EL (cell line): ENCODE measurements at places on chromosomes 13 and 19.

GRCh38 chr19:4376671-4376990 is 23.7 kb downstream of the SH3GL1 start:
- DNase-seq: no peak

- no peak for DNase-seq
Observed at GRCh38 chr19:39943586-39943985, 9.2 kb upstream of the FCGBP start.

DNA sequence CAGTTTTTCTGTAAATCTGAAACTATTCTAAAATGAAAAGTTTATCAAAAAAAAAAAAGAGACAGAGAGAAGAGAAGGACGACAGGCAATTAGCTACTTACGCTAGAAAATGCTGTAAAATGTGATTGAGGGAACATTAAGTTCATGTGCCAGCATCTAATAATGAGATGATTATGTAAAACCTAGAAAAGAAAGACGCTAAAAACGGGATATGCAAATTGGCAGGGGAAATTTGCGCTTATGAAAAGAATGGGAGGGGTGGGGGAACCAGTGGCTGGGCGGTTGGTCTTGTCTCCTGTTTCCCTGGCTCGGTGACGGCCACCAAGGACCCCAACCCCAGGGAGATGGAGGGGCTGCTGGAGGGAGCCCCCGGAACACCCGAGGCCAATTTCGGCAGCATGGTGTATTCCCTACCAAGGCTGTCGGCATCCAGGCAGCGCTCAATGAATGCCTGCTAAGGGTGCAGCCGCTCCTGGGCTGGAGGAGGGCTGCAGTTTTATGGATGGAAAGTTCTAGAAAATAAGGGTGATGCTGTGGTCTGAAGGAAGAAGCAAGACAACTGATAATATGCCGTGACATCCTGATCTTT is 34.2 kb downstream of the GNG7 start:
- DNase-seq: no peak

- DNase-seq: no peak
Observed at GRCh38 chr19:37304190-37304883, 66.6 kb upstream of the ZNF527 start.

DNA sequence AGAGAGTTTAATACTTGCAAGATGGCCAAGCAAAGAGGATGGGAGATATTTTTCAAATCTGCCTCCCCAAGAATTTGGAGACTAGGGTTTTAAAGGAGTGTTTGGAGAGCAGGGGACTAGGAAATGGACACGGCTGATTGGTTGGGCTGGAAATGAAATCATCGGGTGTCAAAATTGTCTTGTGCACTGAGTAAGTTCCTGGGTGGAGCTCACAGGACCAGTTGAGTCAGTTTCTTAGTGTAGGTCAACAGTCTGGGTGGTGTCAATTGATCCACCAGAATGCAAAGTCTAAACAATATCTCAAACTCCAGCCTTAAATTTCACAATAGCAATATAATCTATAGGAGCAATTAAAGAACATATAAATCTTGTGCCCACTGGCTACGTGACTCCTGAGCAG is 23.0 kb upstream of the CEACAM4 start:
- DNase-seq: no peak

- no peak for DNase-seq
Observed at GRCh38 chr13:85383291-85383690, 415.9 kb downstream of the SLITRK6 start.
